ENCODE measurements at places on chromosomes 11 and 22. TPM values are rescaled to one million over a fixed set of nuclear protein-coding genes. Genes with fewer than 3 reads are reported as not detected.

Gene GAL
- total RNA-seq = not detected

Gene RBMXL2
- not detected for total RNA-seq

Gene ABCC8
- not detected for total RNA-seq

Gene GPHA2
- not detected for total RNA-seq

Gene OR5B3
- not detected for total RNA-seq

Gene NTM
- 35.0 TPM for total RNA-seq

Gene SGSM1
- total RNA-seq = 2.6 TPM

Gene ACR
- total RNA-seq = not detected

Gene SCGB1C1
- total RNA-seq = not detected

Gene PTGDR2
- not detected for total RNA-seq

Gene OR8D4
- total RNA-seq = not detected

Gene TBX10
- total RNA-seq = not detected

Gene DRAP1
- total RNA-seq = 574 TPM

All from aortic smooth muscle cell (primary cell).